Neural cell (in vitro differentiated cells): ENCODE measurements at places on chromosomes 3 and 15. TPM values are rescaled to one million over a fixed set of nuclear protein-coding genes. Genes with fewer than 3 reads are reported as not detected.

Gene KIF7
- polyA plus RNA-seq, result 5.2 and 5.6 TPM in 2 replicates

Gene GRIP2
- 8.6 and 13.3 TPM in 2 replicates for polyA plus RNA-seq

Gene PEX5L
- polyA plus RNA-seq, result 0.38 and 1.0 TPM in 2 replicates

Gene SPINK8
- not detected in 2 replicates for polyA plus RNA-seq

Gene HCN4
- polyA plus RNA-seq, result 4.0 and 4.5 TPM in 2 replicates

Gene PLA2G4D
- polyA plus RNA-seq, result not detected in 2 replicates

Gene RHCG
- polyA plus RNA-seq, result 0.32 TPM in 1 of 2 replicates, not detected in the other

Gene EPHA3
- polyA plus RNA-seq, result 32.7 and 33.0 TPM in 2 replicates

Gene AGTR1
- 1.3 and 1.9 TPM in 2 replicates for polyA plus RNA-seq

Gene EDC3
- 12.9 and 15.9 TPM in 2 replicates for polyA plus RNA-seq

Gene TRA2B
- 637 and 780 TPM in 2 replicates for polyA plus RNA-seq

Gene KLHL40
- not detected in 2 replicates for polyA plus RNA-seq

Gene KBTBD8
- polyA plus RNA-seq, result 4.7 and 5.0 TPM in 2 replicates

Gene PLCH1
- polyA plus RNA-seq, result 12.1 and 13.5 TPM in 2 replicates

Gene GADL1
- not detected in 2 replicates for polyA plus RNA-seq

Gene IL12A
- polyA plus RNA-seq, result not detected in 2 replicates

Gene COL6A5
- not detected in 2 replicates for polyA plus RNA-seq

Gene POLR2H
- 155 and 185 TPM in 2 replicates for polyA plus RNA-seq

Gene BCHE
- polyA plus RNA-seq, result 2.0 and 2.6 TPM in 2 replicates

Gene MST1R
- polyA plus RNA-seq, result 2.0 and 4.2 TPM in 2 replicates

Gene ALDH1A2
- polyA plus RNA-seq, result 0.24 and 0.72 TPM in 2 replicates

Gene CX3CR1
- not detected in 2 replicates for polyA plus RNA-seq

Gene ROPN1
- not detected in 2 replicates for polyA plus RNA-seq

Gene THOC7
- polyA plus RNA-seq, result 78.3 and 80.9 TPM in 2 replicates

Gene GOLGA8S
- not detected in 2 replicates for polyA plus RNA-seq

Gene CHRM5
- polyA plus RNA-seq, result 0.10 and 3.9 TPM in 2 replicates

Gene GPR27
- 67.8 and 69.4 TPM in 2 replicates for polyA plus RNA-seq

Gene TTLL13
- 0.33 TPM in 1 of 2 replicates, not detected in the other for polyA plus RNA-seq

Gene ZPLD1
- polyA plus RNA-seq, result 0.50 TPM in 1 of 2 replicates, not detected in the other

Gene ATR
- 26.1 and 27.6 TPM in 2 replicates for polyA plus RNA-seq

Gene FETUB
- not detected in 2 replicates for polyA plus RNA-seq

Gene VGLL3
- 0.06 and 0.16 TPM in 2 replicates for polyA plus RNA-seq

Gene ITGA11
- 0.04 TPM in 1 of 2 replicates, not detected in the other for polyA plus RNA-seq

Gene NR1I2
- polyA plus RNA-seq, result 0.53 and 0.72 TPM in 2 replicates

Gene IL5RA
- polyA plus RNA-seq, result 0.10 TPM in 1 of 2 replicates, not detected in the other

Gene CCDC12
- polyA plus RNA-seq, result 43.8 and 46.4 TPM in 2 replicates

Gene NAALADL2
- 1.6 and 2.2 TPM in 2 replicates for polyA plus RNA-seq

Gene PLCB2
- polyA plus RNA-seq, result 7.4 and 9.2 TPM in 2 replicates

Gene DENND6A
- polyA plus RNA-seq, result 24.0 and 25.4 TPM in 2 replicates

Gene TGM5
- not detected in 2 replicates for polyA plus RNA-seq

Gene GOLGA8T
- not detected in 2 replicates for polyA plus RNA-seq

Gene RAF1
- 212 and 215 TPM in 2 replicates for polyA plus RNA-seq

Gene EOMES
- 0.24 TPM in 1 of 2 replicates, not detected in the other for polyA plus RNA-seq

Gene HYKK
- polyA plus RNA-seq, result not detected in 2 replicates
